Stimulated activated CD8-positive, alpha-beta memory T cell treated with anti-CD3 and anti-CD28 coated beads, Interleukin-4, amount 100 ng/mL, for 4 hours (primary cell): ENCODE measurements at places on chromosomes 1 and 21.
A peak's percentile ranks its signal among the peaks of the same experiment; 100 is the strongest.

- DNase-seq: no peak
These were observed 60.4 kb downstream of the MRPS6 start for GRCh38 chr21:34133802-34134201.

DNA sequence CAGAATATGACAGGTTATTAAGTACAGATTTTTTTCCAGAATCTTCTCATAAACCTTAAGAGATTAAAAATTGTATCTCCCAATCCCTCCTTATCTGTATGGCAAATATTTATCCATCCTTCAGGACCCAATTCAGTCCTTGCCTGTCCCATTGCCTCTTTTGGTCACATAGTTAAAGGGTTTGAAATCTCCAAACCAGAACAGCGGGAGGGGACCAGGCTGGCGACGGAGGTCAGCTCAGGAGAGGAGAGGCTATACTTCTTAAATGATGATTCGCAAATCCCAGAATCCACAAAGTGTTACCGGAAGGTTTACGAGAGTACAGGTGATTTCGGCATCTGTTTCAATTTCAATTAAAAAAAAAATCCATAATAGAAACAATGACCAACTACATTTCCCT is 572.7 kb downstream of the SMYD3 start:
- no peak for DNase-seq

GRCh38 chr1:210754878-210755665 is 378.9 kb downstream of the KCNH1 start:
- no peak for DNase-seq

DNA sequence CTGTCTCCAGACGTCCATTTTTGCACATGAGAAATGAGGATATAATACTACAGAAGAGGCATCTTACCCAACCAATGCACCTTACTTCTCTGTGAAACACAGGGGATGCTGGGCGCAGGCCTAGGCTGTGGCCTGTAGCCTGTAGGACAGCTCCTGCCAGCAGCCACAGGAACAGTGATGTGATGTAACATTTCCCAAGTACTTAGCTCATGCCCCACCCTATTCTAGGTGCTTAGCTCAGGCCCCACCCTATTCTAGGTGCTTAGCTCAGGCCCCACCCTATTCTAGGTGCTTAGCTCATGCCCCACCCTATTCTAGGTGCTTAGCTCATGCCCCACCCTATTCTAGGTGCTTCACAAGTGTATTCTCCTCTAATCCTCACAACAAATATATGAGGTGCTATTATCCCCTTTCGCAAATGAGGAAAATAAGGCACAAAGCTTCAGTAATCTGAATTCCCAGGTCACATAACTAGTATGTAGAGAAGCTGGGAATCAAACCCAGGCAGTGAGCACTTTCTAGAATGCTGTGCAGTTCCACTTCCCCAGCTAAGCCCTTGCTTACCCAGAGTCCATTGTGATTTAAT is 4.6 kb upstream of the NAXE start:
- no peak for DNase-seq

- DNase-seq: peak; percentile 43
These were observed 7.4 kb downstream of the EFNA4 start for GRCh38 chr1:155070721-155071569.

GRCh38 chr1:3645666-3646355 is 4.1 kb downstream of the WRAP73 start:
- no peak for DNase-seq

- no peak for DNase-seq
These were observed 21.9 kb downstream of the LGALS8 start for GRCh38 chr1:236545621-236546169.

- DNase-seq: no peak
These were observed 8.9 kb upstream of the PRMT2 start for GRCh38 chr21:46626536-46626935.

- no peak for DNase-seq
These were observed 164.2 kb downstream of the NRIP1 start for GRCh38 chr21:14900611-14901010.

GRCh38 chr1:81304187-81304586 is 496.5 kb upstream of the ADGRL2 start:
- DNase-seq: no peak

DNA sequence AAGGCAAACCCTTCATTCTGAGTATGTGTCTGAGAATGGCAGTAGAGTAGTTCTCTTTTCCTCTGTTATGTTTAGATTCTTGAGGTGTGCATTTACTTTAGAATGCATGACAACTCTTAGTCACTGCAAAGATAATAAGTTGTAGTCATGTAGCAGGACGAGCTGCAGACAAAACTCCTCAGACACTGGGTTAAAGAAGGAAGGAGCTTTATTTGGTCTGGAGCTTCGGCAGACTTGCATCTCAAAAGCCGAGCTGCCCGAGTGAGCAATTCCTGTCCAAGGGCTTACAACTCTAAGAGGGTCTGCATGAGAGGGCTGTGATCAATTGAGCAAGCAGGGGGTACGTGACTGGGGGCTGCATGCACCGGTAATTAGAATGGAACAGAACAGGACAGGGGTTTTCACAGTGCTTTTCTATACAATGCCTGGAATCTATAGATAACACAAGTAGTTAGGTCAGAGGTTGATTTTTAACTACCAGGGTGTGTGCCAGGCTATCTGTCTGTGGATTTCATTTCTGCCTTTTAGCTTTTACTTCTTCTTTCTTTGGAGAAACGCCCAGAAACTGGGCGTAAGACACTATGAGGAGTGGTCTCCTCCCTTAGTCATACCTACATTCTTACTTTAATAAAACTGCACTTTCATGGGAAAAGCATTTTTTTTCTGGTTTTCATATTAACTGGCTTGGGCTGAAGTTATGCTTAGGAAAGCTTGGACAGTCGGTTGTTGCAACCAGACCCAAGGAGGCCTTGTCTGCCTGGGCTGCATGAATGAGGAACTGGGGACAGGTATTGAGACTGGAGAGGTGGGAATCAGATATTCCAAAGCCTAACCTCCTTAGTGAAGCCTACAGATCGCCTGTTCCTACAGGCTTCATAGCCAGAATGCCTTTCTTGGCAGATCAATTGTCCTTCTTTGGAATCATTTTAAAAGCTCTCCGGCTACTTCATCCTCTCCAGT is 115.1 kb downstream of the RHOU start:
- no peak for DNase-seq

DNA sequence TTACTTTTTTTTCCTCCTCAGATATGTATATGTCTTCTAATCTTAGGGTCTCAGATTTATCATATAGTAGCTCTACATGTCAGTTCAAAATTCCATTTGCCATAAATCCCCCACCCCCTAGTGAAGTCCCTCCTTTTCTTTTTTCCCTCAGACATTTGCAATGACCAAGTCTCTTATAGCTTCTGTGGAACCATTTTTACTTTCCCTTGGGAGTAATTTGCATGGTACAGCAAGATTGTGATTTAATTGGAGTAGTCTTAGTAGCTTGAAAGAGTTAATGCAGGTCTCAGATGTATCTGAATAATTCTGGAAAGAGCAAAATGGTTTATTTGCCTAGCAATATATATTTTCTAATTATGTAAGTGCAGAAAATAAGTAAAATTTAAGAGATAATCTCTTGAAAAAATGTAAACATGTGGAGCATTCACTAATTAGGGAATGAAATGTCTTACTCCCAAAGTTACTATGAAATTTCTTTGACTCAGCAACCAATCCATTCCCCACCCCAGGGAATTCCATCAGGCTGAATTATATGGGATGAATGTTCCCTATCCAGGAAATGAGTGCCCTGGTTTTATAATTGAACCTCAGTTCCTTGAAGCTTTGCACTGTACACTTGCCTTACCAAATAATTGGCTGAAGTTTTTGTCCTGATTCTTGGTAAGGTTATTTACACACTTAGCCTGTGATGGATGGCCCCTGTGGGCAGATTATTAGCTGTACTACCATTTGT is 267.0 kb downstream of the DNM3 start:
- DNase-seq: no peak
